Mesenteric fat pad (tissue), 1 donor: ENCODE measurements at places on chromosomes 12 and 14. TPM values are rescaled to one million over a fixed set of nuclear protein-coding genes. Genes with fewer than 3 reads are reported as not detected.

GRCh38 chr14:24365600-24366412 is 2.2 kb upstream of the NFATC4 start:
- peak; percentile 94 for DNase-seq

DNA sequence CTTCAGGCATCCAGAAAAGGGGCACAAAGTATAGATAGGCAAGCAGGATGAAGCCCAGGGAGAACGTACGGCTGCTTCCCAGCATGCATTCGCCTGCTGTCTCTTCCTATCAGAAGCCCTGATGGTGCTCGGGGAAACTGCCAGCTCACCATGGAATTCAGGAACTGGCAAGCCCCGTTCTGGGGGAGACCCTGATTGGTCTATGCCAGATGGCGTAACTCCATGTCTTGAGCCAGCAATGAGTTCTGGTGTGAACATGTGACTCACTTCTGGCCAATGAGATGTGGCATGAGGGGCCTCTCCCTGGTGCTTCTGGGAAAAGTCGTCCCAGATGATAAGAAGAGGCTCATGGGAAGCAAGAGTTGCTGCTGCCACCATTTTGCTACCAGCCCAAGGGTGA is 270.8 kb downstream of the BCL11B start:
- DNase-seq: no peak

- DNase-seq: no peak
These were observed 71.2 kb downstream of the KCNK13 start for GRCh38 chr14:90132821-90133570.

GRCh38 chr12:10214136-10214894 is 1.6 kb downstream of the GABARAPL1 start:
- DNase-seq: no peak

- no peak for DNase-seq
These were observed 121.9 kb downstream of the ESRRB start for GRCh38 chr14:76497550-76498462.

Gene BMP4
- total RNA-seq: 6.5 TPM
